Activated T-cell treated with anti-CD3 and anti-CD28 coated beads, Interleukin-2, amount 50 U/mL, for 72 hours (primary cell): ENCODE measurements at places on chromosomes 3 and 15. TPM values are rescaled to one million over a fixed set of nuclear protein-coding genes. Genes with fewer than 3 reads are reported as not detected.

SPATA12 gene
- total RNA-seq: not detected

P2RY1 gene
- 2.4 TPM for total RNA-seq

COL6A6 gene
- not detected for total RNA-seq

NOX5 gene
- total RNA-seq: not detected

COX5A gene
- total RNA-seq: 241 TPM

ACKR4 gene
- total RNA-seq: not detected

TRH gene
- total RNA-seq: not detected

LRRN1 gene
- 0.58 TPM for total RNA-seq

DNA sequence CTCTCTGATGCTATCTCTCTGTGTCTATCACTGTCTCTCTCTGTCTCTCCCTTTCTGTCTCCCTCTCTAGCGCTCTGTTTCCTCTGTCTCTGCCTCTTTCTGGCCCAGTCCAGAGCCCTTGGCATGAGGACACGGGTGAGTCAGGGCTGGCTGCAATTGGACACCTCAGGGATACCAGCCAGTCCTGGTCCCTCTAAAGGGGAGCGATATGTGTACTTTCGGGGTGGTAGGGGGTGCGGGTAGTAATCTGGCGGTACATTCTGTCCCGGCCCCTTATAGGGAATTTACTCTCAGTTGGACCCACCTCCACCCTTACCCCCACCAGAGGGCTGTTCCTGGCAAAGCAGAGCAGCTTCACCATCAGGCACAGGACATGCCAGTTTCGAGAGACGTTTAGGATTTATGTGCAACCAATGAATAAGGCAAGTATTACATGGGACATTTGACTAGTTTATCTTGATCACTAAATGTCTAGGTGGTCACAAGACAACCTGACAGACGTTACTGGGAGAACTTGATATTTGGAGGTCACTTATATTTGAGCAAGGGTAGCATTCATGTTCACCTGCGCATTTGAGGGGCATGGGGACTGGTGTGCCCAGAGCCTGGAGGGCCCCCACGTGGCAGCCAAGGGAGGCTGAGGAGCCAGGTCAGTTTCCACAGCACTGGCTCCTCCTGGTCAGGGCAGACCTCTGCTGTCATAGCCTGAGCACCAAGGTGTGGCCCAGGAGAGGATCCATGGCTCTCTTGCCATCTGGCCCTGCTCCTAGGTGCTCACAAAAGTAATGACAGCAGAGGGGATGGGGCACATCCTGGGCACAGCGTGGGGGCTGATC, 256.1 kb downstream of the PLCL2 start:
- no peak for DNase-seq

DNA sequence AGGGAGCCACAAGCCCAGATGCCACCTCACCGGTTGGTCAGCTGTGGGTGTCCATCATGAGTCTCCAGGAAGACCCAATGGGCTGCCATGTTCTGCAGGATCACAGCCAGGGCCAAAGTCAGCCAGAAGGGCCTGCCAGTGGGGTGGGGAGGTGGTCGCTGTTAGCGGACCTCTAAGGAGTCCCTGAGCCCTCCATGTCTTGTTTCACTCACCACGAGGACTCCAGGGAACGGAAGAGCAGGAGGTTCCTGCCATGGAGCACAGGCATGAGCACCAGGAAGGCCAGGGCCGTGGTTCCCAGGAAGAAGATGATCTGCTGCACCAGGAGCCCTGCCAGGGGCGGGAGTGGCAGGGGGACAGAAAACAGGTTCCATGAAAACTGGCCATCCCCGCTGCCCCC, 8.6 kb downstream of the ISLR start:
- no peak for DNase-seq

DNA sequence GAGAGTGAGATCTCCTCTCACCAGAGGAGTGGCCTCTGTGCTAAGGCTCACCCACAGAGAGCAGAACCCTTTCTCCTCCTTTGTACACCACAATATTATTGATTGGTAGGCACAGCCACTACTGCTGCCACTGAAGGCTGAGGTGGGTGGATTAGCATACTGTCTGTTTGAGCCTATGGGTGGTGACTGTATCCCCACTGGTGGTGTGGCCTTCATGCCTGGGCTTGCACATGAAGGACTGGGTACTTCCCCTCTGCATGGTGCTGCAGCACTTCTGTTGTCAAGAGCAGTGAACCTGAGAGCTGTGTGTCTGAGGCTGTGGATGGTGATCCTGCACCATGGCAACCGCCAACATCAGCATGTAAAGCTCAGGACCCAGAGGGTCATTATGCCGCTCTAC, 35.7 kb upstream of the NECTIN3 start:
- DNase-seq: no peak

DNA sequence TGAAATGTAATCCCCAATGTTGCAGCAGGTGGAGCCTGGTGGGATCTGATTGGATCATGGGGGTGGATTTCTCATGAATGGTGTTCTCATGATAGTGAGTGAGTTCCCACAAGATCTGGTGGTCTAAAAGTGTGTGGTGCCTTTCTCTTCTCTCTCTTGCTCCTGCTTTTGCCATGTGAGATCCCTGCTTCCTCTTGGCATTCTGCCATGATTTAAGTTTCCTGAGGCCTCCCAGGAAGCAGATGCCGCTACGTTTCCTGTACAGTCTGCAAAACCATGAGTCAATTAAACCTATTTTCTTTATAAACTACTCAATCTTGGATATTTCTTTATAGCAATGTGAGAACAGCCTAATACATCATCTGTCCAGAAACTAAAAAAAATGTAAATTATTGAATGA, 298.3 kb downstream of the MEX3B start:
- DNase-seq: no peak

GRCh38 chr15:63881431-63881830, 47.7 kb upstream of the HERC1 start:
- no peak for DNase-seq

GRCh38 chr15:83837945-83838571, 184.1 kb downstream of the ADAMTSL3 start:
- DNase-seq: no peak

DNA sequence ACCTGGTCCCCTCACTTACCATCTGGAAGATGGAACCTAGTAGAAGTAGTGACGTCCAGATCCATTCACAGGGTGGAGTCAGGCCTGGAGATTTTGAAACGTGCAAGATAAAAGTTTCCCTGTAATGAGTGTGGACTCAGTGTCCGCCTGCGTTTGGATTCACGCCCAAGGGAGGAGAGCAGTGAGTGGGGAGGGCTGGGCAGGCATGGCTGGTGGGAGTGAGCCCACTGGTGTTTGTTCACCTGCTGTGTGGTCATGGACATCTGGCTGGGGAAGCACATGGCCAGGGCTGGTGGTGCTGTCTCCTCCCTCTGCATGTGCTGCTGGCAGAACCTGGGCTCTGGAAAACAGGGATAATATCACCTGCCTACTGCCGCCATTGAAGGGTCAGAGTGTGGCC, 37.0 kb downstream of the RLBP1 start:
- no peak for DNase-seq

GRCh38 chr3:36769926-36770325, 5.6 kb upstream of the DCLK3 start:
- DNase-seq: no peak

GRCh38 chr3:123390865-123391600, 57.9 kb downstream of the ADCY5 start:
- no peak for DNase-seq

DNA sequence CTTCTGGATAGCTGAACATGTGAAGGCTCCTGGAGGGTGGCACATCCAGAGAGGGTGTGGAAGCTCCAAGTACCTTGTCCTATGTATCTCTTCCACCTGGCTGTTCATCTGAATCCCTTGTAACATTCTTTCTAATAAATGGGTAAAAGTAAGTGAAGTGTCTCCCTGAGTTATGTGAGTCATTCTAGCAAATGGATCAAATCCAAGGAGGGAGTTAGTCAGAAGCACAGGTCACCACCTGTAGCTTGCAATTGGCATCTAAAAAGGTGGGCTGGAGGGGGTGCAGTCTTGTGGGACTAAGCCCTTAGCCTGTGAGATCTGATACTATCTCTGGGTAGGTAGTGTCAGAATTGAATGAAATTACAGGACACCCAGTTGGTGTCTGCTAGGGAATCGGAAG, 71.0 kb downstream of the WWTR1 start:
- no peak for DNase-seq

DNA sequence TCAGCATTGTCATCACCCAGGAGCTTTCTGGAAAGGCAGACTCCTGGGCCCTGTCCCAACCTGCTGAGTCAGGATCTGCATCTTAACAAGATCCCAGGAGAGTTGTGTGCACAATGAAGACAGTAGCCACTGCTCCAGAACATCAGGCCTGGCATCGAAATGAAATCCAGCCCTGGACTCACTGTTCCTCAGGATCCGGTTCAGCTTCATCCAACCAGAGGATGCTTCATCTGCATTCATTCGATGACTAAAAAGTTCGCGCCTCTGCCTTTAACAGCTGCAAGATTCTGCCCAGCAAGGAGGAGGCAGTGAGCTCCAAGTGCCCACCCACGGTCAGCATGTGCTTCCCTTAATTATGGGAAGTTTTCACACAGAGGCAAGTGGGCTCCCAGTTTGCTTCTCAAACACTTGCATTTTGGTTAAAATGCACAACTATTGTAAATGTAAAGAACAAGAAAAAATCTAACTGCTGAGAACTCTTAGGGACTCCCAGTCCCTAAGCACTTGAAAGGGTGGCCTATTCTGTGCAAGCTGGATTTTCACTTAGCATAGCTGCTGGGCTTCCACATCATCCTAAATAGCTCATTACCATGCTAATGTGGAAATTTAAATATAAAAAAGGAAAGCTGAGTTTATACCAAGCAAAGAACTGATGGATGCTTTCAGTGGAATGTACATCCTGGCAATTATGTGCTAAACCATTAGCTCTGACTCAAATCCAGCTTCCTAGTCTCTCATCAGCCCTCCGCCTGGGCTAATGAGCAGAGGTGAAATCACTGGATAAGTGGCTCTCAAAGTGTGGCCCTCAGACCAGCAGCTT, 25.5 kb upstream of the ESYT3 start:
- no peak for DNase-seq

DNA sequence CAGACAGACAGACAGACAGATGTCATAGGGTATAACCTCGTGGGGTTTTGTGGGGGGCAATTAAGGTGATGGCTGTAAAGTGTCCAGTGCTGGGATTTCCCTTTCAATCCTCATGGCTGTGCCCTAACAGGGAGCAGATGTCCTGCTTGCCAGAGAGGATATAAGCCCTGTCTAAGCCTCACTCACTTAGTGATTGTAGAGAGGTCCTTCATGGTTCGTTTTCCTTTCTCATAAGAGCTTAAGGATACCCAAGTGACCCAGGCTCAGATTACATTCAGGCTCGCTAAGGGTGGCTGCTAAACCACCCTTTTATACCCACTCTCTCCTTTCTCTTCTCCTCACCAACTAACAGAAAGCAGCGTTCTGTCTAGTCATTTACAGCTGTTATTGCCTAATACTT, 19.2 kb downstream of the LYSMD2 start:
- no peak for DNase-seq

DNA sequence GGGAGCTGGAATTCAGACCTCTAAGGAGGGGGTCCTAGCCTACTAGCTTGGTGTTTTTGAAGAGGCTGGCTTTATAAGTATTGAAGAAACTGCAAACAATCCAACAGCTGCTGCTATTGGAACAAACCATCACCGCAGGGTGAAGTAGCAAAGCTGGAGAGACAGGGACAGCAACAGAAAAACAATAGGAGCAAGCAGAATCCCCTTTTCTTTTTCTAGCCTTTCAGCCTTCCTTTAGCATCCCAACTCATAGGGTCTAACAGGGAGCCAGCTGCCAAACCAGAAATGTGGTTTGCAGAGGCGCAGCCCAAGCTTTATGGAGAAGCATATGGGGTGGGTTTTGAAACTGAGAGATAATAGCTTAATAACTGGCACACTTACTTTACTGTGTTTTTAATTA, 106.2 kb upstream of the CHMP2B start:
- DNase-seq: no peak

- DNase-seq: no peak
These were observed 101.2 kb downstream of the SMAD6 start for GRCh38 chr15:66803182-66803729.

- no peak for DNase-seq
These were observed 144.6 kb downstream of the ALDH1A2 start for GRCh38 chr15:57920911-57921310.

DNA sequence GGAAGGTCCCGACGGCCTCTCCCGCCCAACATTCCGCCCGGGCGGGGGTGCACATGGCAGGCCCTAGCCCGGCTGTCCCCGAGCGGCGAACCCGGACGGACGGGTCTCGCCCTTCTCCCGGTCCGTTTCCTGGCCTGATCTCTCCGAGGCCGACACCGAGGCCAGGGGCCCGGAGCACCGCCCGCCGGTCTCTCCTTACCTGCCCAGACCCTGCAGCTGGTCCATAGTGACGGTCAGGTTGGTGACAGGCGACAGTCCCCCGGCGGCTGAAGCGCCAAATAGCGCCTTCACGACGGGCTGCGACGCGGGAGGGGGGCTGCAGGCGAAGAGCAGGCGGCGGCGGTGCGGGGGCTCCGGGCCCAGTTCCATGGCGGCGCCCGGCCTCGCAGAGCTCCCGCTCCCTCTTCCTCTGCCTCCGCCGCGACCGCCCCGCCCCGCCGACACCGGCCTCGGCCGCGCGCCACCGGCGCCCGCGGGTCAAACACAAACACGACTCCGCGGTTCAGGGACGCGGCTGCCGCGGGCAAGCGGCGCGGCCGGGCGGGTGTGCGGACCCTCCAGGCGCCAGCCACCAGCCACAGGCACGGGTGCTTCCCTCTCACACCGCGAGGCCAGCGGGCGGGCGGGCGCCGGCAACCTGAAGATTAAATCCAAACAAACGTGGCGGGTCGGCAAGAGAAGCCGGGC, 495 bp downstream of the CDC25A start:
- peak; percentile 70 for DNase-seq

DNA sequence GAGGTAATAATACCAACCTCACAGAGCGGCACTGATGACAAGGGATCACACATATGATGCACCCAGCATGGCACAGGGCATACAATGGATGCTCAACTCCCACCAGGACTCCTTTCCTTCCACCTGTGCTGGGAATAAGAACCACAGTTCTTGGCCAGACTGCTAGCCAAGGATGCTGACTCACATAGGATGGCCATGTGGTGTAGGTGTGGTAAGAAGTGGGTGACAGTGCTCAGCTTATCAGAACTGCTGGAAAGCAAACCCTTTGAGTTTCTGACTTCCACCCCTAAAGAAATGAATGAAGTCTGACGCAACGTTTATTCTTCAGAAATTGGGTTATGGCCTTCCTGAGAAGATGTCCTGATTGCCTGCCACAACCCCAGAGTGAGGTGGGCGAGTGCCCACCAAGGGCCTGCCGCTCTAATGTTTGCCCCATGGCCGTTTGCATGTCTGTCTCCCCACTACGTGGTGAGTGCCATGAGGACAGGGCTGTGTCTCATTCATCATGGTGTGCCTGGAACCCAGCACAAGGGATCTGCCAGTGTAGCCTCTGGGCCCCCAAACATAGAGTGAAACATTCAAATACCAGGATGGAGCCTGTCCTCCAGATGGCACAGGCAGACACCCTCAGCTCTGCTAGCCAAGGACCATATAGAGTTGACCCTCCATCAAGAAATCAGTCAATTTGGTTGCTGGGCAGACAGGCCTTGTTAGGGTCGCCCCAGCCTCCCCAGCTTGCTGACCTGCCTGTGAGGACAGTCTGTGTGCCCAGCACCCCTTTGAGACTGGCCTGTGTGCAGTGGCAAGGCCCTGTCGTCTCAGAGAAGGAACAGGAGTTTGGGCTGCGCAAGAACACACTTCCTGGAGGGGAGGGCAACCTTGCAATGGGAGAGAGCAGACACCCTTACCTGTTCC, 57.6 kb upstream of the SLCO2A1 start:
- no peak for DNase-seq
